ENCODE measurements at places on chromosomes 12 and 14. TPM values are rescaled to one million over a fixed set of nuclear protein-coding genes. Genes with fewer than 3 reads are reported as not detected.

Gene PAWR
- 213 TPM for total RNA-seq

Gene CNTN1
- 1.6 TPM for total RNA-seq

Gene CAPS2
- 5.3 TPM for total RNA-seq

Gene DLK1
- total RNA-seq = 0.86 TPM

Gene IKZF4
- total RNA-seq = 8.2 TPM

Gene CRACR2A
- total RNA-seq = 0.13 TPM

Gene PLA2G1B
- total RNA-seq = 1.2 TPM

Gene RIPK3
- 1.3 TPM for total RNA-seq

DNA sequence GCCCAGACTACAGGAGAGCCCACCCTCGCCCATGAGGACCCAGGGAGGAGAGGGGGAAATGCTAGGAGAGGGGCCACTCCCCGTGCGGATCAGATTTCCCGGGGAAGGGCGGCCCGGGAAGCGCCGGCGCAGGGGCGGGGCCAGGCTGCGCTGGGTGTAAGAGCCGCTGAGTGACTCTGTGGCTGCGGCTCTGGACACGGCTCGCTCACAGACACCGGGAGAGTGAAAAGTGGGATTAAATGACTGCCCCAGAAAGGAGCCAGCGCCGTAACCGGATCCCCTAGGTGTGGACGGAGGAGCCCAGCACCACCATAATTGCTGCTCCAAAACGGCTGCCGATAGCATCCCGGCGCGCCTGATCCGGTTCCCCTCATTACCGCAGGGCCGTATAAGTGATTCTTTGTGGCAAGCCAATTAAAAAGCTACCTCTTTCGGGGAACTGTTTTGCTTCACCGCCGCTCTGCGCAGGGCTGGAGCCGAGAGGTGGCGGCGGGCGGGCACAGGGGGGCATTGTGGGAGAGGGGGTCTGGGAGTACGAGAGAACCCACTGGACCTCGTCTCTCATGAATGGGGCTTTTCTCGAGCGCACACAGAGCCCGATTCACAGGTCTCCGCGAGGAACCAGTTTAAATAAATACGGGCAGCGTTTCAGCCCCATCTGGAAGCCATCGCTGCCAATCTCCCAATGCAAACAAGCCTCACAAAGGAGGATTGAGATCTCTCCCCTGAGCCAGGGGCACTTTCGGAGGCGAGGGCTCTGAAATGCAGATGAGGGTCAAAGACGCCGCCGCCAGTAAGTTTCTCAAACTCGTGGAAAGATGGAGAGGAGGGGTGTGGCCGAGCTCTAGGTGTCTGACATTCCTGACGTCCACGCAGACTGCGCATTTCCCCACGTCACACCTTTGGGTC is 2.5 kb downstream of the COL2A1 start:
- no peaks in the 10 kb centered on the region for H3K36me3 ChIP-seq
- H3K4me3 ChIP-seq = peak overlapping the region; percentile 88

GRCh38 chr12:132056320-132056719 is 87.8 kb downstream of the DDX51 start:
- H3K27me3 ChIP-seq = no peaks in the 10 kb centered on the region
- H3K4me1 ChIP-seq = no peaks in the 10 kb centered on the region
- peaks cover 34% of the 10 kb centered on the region for H3K36me3 ChIP-seq
- H3K27ac ChIP-seq = no peak overlapping the region

DNA sequence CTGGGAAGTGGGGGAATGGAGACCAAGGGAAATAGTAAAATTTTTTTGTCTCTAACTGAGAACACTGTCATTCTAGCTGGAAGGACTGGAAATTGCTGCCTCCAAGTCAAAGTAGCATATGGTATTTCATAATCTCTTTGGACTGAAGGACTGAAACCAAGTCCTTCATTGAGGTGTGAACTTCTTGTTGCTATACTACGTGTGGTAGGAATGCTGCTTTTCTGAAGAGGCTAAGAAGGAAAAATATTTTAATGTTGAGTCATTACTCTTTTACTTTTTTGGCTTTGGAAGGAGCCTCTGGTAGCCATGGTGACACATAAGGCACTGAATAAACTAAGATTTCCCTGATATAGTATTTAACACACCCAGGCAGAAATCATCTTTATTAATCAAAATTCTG is 465.4 kb downstream of the NPAS3 start:
- H3K4me1 ChIP-seq = peaks cover 11% of the 10 kb centered on the region
- no peak overlapping the region for H3K4me3 ChIP-seq
- H3K27ac ChIP-seq = no peak overlapping the region
- DNase-seq = no peak
- no peaks in the 10 kb centered on the region for H3K27me3 ChIP-seq

- no peak for DNase-seq
- H3K4me3 ChIP-seq = no peak overlapping the region
Observed at GRCh38 chr12:114123108-114123507, 157.0 kb upstream of the RBM19 start.

GRCh38 chr12:111841236-111841749 is 735 bp upstream of the MAPKAPK5 start:
- peaks cover 7% of the 10 kb centered on the region for H3K36me3 ChIP-seq
- peak overlapping the region; percentile 98 for H3K27ac ChIP-seq
- peak overlapping the region; percentile 94 for H3K4me3 ChIP-seq
- no peaks in the 10 kb centered on the region for H3K27me3 ChIP-seq

- H3K36me3 ChIP-seq = no peaks in the 10 kb centered on the region
- no peak overlapping the region for H3K27ac ChIP-seq
- peaks cover 4% of the 10 kb centered on the region for H3K4me1 ChIP-seq
- no peak overlapping the region for H3K4me3 ChIP-seq
Observed at GRCh38 chr14:75515629-75515996, 6.7 kb upstream of the BATF start.

GRCh38 chr12:127280393-127281275 is 986.3 kb upstream of the TMEM132C start:
- H3K27ac ChIP-seq = no peak overlapping the region
- H3K4me1 ChIP-seq = peaks cover 7% of the 10 kb centered on the region
- no peak for DNase-seq

- H3K27ac ChIP-seq = no peak overlapping the region
- DNase-seq = peak; percentile 85
- H3K36me3 ChIP-seq = no peaks in the 10 kb centered on the region
- H3K4me3 ChIP-seq = no peak overlapping the region
- H3K4me1 ChIP-seq = peaks cover 5% of the 10 kb centered on the region
- H3K27me3 ChIP-seq = peaks cover 6% of the 10 kb centered on the region
Observed at GRCh38 chr14:105074601-105075053, 9.4 kb upstream of the GPR132 start.

- no peaks in the 10 kb centered on the region for H3K27me3 ChIP-seq
- no peak for DNase-seq
- peaks cover 33% of the 10 kb centered on the region for H3K36me3 ChIP-seq
- H3K27ac ChIP-seq = no peak overlapping the region
Observed at GRCh38 chr12:64685050-64685449, 74.2 kb downstream of the GNS start.

DNA sequence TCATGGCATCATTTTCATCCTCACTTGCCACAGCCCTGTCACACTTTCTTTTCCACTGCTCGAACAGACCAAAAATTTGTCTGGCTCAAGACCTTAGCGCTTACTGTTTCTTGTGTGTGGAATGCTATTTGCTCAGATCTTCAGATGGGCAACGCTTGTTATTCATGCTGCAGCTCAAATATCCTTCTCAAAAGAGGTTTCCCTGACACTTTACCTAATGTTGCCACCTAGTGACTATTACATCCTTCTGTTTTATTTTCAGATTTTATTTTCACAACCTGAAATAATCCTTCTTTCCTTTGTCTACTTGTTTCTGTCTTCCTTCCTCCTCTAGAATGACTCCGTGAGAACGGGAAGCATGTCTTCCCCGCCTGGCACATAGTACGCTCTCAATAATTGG is 5.6 kb downstream of the FBXO33 start:
- no peaks in the 10 kb centered on the region for H3K36me3 ChIP-seq
- no peaks in the 10 kb centered on the region for H3K27me3 ChIP-seq
- H3K4me1 ChIP-seq = peaks cover 38% of the 10 kb centered on the region
- H3K27ac ChIP-seq = no peak overlapping the region
- DNase-seq = no peak

- H3K4me3 ChIP-seq = no peak overlapping the region
- no peak overlapping the region for H3K27ac ChIP-seq
- H3K27me3 ChIP-seq = no peaks in the 10 kb centered on the region
- no peak for DNase-seq
- H3K4me1 ChIP-seq = peaks cover 3% of the 10 kb centered on the region
Observed at GRCh38 chr12:7434670-7435069, 9.3 kb downstream of the CD163L1 start.

- H3K27me3 ChIP-seq = no peaks in the 10 kb centered on the region
- H3K4me1 ChIP-seq = peaks cover 75% of the 10 kb centered on the region
- peak overlapping the region; percentile 92 for H3K27ac ChIP-seq
Observed at GRCh38 chr12:93785249-93786010, 108.3 kb downstream of the CRADD start.

GRCh38 chr14:64912261-64912660 is 2.0 kb upstream of the CHURC1 start:
- peaks cover 20% of the 10 kb centered on the region for H3K4me1 ChIP-seq
- H3K27me3 ChIP-seq = peaks cover 40% of the 10 kb centered on the region
- H3K27ac ChIP-seq = no peak overlapping the region
- H3K4me3 ChIP-seq = no peak overlapping the region
- no peaks in the 10 kb centered on the region for H3K36me3 ChIP-seq

DNA sequence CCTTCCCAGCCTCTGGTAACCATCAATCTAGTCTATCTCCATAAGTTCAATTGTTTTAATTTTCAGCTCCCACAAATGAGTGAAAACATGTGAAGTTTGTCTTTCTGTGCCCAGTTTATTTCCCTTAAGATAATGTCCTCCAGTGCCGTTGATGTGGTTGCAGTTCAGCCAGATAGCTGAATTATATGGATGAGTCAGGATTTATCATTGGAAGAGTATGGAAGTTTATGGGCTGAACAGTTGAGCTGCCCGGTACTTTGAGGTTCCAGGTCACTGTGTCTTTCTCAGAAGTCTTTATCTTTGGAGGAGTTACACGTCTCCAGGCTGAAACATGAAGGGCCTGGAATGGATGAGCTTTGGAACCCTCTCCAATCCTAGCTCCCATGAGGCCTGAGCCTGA is 120.1 kb downstream of the ASCL4 start:
- H3K4me3 ChIP-seq = no peak overlapping the region
- DNase-seq = no peak
- H3K4me1 ChIP-seq = no peaks in the 10 kb centered on the region
- peaks cover 3% of the 10 kb centered on the region for H3K27me3 ChIP-seq

GRCh38 chr14:52911904-52912303 is 38.9 kb downstream of the FERMT2 start:
- no peak overlapping the region for H3K4me3 ChIP-seq
- peak overlapping the region; percentile 8 for H3K27ac ChIP-seq
- no peaks in the 10 kb centered on the region for H3K27me3 ChIP-seq
- peaks cover 42% of the 10 kb centered on the region for H3K36me3 ChIP-seq

DNA sequence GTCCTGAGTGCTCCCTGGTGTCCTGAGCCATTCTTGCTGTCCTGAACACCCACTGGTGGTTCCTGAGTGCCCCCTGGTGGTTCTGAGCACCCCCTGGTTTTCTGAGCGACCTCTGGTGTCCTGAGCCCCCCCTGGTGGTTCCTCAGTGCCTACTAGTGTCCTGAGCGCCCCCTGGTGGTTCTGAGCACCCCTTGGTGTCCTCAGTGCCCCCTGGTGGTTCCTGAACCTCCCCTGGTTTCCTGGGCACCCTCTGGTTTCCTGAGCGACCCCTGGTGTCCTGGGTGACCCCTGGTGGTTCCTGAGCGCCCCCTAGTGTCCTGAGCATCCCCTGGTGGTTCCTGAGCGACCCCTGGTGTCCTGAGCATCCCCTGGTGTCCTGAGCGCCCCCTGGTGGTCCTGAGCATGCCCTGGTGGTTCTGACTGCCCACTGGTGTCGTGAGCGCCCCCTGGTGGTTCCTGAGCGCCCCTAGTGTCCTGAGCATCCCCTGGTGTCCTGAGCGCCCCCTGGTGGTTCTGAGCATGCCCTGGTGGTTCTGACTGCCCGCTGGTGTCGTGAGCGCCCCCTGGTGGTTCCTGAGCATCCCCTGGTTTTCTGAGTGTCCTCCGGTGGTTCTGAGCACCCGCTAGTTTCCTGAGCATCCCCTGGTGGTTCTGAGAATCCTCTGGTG is 473.1 kb downstream of the TMEM121 start:
- H3K36me3 ChIP-seq = no peaks in the 10 kb centered on the region
- no peak overlapping the region for H3K4me3 ChIP-seq
- H3K27ac ChIP-seq = no peak overlapping the region

- H3K4me3 ChIP-seq = no peak overlapping the region
- H3K27me3 ChIP-seq = peaks cover 24% of the 10 kb centered on the region
- no peaks in the 10 kb centered on the region for H3K4me1 ChIP-seq
- no peak overlapping the region for H3K27ac ChIP-seq
Observed at GRCh38 chr12:131672941-131673887, 37.7 kb upstream of the SFSWAP start.

GRCh38 chr12:114439817-114440216 is 33.9 kb upstream of the TBX5 start:
- no peak overlapping the region for H3K4me3 ChIP-seq
- peaks cover 73% of the 10 kb centered on the region for H3K27me3 ChIP-seq
- H3K36me3 ChIP-seq = no peaks in the 10 kb centered on the region
- no peak overlapping the region for H3K27ac ChIP-seq
- H3K4me1 ChIP-seq = no peaks in the 10 kb centered on the region

- H3K4me3 ChIP-seq = no peak overlapping the region
- no peaks in the 10 kb centered on the region for H3K27me3 ChIP-seq
- peaks cover 30% of the 10 kb centered on the region for H3K4me1 ChIP-seq
- peaks cover 27% of the 10 kb centered on the region for H3K36me3 ChIP-seq
- DNase-seq = no peak
Observed at GRCh38 chr14:90408713-90409112, 11.9 kb downstream of the CALM1 start.

DNA sequence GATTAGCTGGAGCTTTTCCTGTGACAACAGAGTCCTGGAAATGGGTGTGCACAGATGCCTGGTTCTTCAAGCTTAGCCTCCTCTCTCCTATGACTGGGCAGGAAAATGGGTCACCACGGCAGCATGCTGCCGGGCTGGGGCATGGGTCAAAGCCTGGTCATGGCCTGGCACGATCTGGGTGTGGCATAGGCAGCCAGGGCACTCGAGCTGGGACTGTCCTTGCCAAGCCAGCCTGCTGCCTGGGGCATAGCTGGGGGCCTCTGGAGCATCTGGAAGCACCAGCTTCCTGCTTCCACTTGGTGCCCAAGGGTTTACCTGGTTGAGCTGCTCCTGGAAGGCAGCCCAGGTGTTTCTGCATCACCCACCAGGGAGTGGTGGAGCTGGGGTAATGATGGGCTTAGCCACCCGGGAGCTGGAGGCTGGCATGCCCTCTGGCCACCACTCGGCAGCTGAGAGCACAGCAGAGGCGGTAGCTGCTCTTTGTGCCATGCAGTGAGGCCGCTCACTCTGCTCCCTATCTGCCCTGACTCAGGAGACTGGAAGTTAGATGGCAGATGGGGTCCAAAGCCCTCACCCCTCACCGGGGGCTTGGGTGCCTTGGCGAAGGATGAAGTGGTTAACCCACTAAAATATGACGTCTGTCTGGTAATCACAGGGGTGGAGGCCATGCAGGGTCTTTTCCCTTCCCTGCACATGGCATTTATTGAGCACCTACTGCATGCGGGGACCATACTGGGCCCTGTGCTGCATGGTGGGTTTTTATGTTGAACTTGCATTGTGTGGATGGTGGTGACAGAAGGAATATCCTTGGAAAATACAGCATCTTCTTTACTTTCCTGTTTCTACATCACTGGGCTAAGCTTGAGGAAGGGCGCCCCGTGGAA is 1.7 kb downstream of the OTUB2 start:
- no peaks in the 10 kb centered on the region for H3K36me3 ChIP-seq
- H3K27me3 ChIP-seq = peaks cover 3% of the 10 kb centered on the region
- no peak overlapping the region for H3K27ac ChIP-seq

GRCh38 chr12:49762468-49762847 is 21.1 kb downstream of the TMBIM6 start:
- H3K36me3 ChIP-seq = peaks cover 60% of the 10 kb centered on the region
- H3K27ac ChIP-seq = no peak overlapping the region
- H3K27me3 ChIP-seq = no peaks in the 10 kb centered on the region
- no peaks in the 10 kb centered on the region for H3K4me1 ChIP-seq
- no peak for DNase-seq
- H3K4me3 ChIP-seq = no peak overlapping the region

GRCh38 chr14:20356422-20356821 is 13.0 kb downstream of the PARP2 start:
- DNase-seq = no peak
- no peaks in the 10 kb centered on the region for H3K4me1 ChIP-seq
